Large intestine (tissue), 12 donors: ENCODE measurements at places on chromosomes 3 and 15.

GRCh38 chr3:122324871-122325323, at the start of gene CSTA:
Gene CSTA, plus strand, starts transcription at chr3:122325248. Its CDS starts 45 bp downstream, at chr3:122325293.
- no peak for DNase-seq

GRCh38 chr3:49434731-49435130, 5.6 kb upstream of the NICN1 start:
- DNase-seq = no peak

GRCh38 chr15:83654379-83655236, 685 bp downstream of the ADAMTSL3 start:
- no peak for DNase-seq

- DNase-seq = peak; percentile 23
Observed at GRCh38 chr15:92178911-92179310, 214.8 kb upstream of the ST8SIA2 start.

GRCh38 chr15:43275740-43276562, 9.2 kb upstream of the TGM5 start:
- no peak for DNase-seq

DNA sequence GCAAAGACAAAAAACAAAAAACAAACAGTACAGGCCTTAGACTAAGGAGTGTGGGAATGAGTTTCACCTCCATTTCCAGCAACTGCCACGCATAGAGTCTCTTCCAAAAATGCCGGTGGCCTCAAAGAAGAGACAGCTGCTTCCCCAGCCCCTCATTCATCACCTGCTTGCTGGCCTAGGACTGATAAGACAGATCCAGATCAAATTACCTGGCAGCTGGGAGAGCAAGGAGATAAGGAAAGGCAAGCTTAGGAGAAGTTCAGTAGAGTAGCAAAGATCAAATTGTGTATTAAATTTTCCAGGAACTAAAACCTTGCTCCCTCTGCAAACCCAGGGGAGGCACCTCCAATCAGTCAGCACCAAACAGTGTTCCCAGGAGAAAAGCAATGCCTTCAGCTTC, 325.8 kb upstream of the CTNNB1 start:
- DNase-seq = no peak

GRCh38 chr3:76586471-76586870, 453.4 kb upstream of the ROBO2 start:
- DNase-seq = no peak

GRCh38 chr15:70866982-70867641, 13.2 kb upstream of the LARP6 start:
- DNase-seq = no peak

- peak; percentile 27 for DNase-seq
Observed at GRCh38 chr3:41681479-41681878, 280.4 kb downstream of the ULK4 start.

GRCh38 chr15:46278486-46279090, 643.8 kb downstream of the SQOR start:
- DNase-seq = no peak

DNA sequence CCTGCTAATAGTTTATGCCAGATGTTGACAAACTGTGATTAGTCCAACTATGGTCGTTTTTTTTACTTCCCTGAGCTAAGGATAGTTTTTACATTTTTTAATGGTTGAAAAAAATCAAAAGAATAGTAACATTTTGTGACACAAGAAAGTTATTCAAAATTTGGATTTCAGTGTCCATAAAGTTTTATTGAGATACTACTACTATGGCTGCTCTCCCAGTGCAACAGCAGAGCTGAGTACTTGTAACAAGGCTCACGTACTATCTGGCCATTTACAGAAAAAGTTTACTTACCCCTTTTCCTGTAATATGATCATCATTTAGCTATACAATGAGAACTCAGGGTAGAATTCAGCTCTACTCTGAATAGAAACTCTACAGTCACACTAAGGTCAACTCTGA, 11.5 kb upstream of the TMEM62 start:
- no peak for DNase-seq

- DNase-seq = no peak
Observed at GRCh38 chr3:24086617-24087404, 141.7 kb downstream of the NR1D2 start.

GRCh38 chr3:192819001-192819569, 91.7 kb upstream of the FGF12 start:
- DNase-seq = peak; percentile 71

DNA sequence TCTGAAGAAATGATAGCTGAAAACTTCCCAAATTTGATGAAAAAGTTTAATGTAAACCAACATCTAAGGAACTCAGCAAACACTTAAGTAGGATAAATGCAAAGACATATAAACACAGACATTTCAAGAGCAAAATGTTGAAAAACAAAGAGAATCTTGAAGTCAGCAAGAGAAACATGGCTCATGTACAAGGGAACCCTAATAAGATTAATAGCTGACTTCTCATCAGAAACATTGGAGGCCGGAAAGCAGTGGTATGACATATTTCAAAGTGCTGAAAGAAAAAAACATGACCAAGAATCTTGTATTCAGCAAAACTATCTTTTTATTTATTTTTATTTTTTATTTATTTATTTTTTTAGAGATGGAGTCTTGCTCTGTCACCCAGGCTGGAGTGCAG, 10.6 kb upstream of the PRKCI start:
- no peak for DNase-seq

DNA sequence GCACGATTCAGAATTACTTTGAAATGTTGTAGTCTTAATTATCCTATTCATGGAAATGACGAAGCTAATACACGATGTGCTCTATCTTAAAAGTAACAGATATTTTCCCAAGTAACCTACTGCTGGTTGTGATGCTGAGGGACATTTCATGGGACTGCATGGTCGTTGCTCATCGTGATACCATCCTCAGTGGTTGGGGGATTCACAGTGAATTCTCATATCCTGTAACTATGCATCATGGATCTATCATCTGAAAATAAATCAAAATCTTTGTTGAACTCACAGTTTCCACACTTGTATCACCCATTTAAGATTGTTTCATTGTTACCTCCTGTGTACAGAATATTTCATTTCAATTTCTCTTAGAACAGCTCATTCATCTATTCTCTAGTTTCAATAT, 84.7 kb downstream of the OPA1 start:
- no peak for DNase-seq

- DNase-seq = no peak
Observed at GRCh38 chr15:90782442-90782841, 65.3 kb downstream of the BLM start.

GRCh38 chr3:158565076-158565475, 5.9 kb upstream of the MLF1 start:
- no peak for DNase-seq

DNA sequence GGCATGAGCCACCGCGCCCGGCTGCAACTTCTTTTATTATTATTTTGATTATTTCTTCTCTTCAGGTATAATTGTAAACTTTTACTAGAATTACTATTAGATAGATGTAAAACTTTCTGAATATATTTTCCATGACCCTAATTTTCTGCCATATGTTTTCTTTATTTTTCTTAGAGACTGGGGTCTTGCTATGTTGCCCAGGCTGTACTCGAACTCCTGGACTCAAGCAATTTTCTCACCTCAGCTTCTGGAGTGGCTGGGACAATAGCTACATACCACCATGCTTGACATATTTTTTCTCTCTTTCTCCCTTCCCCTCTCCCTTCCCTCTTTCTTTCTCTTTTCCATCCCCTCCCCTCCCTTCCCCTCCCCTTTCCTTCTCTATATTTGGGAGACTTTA, 29.6 kb upstream of the CHST2 start:
- DNase-seq = no peak

DNA sequence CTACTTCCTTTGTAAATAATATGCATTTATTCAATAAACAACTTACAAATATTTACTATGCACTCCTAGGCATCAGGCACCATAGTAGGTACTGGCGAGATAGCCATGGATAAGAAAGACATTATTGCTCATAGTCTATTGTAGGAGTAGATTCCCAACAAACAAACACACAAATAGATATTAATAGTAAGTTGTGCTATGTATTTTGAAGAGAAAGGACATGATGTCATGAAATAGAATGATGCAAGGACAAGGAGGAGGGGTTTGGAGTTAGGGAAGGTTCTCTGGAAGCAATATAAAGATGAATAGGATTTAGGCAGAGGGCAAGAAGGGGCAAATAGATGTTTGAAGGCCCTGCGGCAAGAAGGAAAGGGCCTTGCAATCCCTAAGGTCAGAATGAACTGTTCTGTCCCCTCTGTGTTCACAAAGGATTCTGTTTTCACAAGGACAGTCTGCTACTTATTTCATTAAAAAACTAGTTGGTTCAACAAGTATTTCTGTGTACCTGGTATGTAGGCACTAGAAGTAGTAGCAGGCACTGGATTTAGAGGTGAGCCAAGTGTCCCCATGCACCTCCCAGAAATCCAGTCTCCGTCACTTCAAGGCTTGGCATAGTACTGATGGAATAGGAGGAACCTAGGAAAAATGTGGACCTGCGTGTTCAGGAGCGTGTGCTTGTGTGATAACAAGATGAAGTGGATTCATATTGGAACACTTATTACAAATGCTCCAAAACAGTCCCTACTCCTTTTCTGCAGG, 231.8 kb upstream of the TPRG1 start:
- DNase-seq = no peak

GRCh38 chr3:150761831-150762661, 923 bp downstream of the SIAH2 start:
- DNase-seq = no peak

DNA sequence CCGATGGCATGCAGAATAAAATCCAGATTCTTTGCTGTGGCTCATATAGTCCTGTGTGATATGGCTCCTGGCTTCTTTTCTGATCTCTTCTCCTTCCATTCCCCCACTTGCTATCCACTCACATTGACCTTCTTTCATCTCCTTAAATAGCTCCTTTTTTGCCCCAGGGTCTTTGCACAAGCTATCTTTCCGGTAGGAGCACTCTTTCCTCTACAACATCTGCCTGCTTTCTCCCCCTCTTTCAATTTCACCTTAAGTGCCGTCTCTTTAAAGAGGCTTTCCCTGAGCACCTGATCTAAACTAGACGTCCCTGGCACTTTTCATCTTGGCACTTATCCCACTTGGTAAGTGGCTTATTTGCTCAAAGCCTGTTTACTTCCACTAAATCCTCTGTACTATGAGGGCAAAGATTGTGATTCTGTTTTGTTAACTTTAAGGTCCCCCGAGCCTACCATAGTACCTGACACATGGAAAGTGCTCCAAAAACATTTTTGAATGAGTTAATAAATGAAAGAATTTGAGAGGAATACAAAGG, 323.3 kb upstream of the TLE3 start:
- DNase-seq = no peak

DNA sequence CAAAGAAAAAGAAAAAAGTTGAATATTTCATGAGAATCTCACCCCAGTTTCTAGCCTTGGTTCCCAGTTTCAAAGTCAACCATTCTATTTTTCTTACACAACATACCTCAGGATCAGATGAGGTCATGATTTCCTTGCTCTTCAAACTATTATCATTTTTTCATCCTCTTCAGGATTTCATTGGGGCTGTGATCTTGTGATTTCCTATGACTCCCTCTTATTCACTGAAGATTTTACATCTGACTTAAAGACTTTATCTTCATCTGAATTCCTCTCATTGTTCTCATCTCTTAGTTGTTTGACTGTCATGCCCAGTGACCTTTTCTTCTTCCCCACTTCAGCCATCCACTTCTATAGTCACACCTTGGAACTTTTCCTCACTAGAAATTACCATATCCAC, 3.1 kb upstream of the C3orf33 start:
- DNase-seq = no peak

DNA sequence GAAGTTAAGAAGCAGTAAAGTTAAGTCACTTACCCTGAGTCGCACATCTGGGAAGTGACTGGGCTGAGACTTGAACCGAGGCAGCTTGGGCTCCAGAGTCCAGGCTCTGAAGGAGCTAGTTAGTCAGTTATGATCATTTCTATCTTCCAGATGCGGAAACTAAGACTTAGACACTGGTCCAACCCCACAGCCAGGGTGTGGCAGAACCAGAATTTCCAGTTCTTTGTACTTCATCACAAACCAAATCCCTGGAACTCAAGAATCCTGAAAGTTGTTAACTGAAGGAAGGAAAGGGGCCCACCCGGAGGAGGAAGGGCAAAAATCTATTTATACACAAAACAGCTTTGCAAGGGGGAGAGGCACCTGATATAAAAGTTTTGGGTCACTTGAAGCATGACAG, 389.9 kb downstream of the SHQ1 start:
- DNase-seq = peak; percentile 78

DNA sequence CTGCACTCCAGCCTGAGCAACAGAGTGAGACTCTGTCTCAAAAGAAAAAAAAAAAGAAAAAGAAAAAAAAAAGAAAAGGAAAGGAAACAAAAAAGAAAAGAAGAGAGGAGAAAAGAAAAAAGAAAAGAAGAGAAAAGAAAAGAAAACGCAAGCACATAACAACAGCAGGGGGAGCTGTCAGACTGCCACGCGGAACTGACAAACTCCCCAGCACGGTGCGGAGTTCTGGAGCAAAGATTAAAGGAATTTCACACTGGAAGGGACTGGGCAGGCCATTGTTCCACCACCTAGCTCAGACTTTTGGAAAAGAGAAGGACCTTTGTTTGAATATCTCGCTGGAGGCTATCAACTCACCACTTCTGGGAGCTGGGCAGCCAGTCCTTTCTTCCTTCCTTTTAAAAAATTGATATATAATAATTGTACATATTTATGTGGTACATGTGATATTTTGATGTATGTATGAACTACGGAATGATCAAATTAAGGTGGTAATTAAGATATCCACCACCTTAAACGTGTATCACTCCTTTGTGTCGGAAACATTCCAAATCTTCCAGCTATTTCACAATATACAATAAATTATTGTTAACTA, 40.5 kb downstream of the DPPA2 start:
- peak; percentile 12 for DNase-seq

DNA sequence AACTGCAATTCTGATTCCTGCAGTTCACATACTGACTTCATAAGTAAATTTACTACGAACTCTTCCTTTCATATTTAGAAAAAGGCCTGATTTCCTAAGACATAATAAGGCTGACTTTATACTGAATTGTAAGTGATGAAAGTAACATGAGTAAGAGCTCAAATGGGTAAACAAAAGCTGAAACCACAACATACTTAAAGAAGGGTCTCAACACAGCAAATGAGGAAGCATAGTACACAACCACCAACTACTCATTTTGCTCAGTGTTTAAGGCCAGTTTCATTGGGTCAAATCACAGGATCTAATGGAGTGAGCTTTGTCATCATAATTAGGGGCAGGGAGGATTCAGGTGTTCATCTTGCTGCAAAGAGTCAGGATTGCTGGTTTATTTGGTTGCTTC, 81.4 kb downstream of the SETD2 start:
- no peak for DNase-seq

- no peak for DNase-seq
Observed at GRCh38 chr3:9846231-9846630, 2.4 kb upstream of the RPUSD3 start.

- DNase-seq = no peak
Observed at GRCh38 chr15:100349321-100349695, 7.5 kb upstream of the ADAMTS17 start.

- no peak for DNase-seq
Observed at GRCh38 chr3:24377218-24377993, 117.2 kb downstream of the THRB start.
